SK-N-DZ (cell line): ENCODE measurements at places on chromosomes 3 and 15.

- no peak for DNase-seq
These were observed 222.4 kb downstream of the CACNA2D3 start for GRCh38 chr3:54344601-54345231.

DNA sequence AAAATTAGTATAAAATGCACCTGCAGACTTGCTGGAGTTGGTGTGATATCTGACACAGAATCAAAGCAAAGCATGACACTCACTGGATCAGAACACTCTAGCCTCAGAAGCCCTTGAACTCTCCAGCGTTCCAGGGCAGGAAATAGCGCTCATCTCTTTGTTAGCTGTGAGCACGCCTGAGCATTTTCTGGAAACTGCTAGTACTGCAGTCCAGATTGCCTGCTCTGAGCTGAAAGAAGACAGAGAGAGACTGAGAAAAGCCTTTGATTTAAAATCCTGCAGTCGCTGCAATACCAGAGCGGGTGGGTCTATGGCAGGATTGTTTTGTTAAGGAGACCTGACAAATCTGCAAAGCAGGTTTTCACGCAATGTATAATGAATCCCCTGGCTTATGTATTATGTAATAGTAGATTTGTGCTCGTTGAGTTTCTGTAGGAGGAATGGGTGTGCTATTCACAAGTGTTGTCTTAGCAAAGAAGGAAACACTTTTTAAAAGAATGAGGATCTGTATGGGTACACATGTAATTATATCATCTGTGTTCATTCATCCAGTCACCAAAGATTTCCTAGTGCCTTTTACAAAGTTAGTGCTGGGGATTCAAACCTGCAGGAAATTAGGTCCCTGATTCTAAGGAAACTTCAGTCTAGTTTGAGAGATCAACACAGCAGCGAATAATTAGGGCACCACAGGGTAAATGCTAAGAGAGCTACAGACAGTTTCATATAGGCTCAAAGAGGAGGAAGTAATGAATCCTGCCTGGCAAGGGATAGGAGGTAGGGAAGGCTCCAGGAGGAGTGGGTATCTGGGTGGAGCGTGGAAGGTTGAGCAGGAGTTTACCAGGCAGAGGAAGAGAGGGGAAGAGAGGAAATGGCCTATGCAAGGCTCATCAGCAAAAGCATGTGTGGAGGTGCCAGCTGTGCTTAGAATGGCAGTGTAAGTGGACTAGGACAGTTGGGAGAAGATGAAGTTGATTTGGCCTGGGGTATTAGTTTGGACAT, 26.1 kb upstream of the MGLL start:
- no peak for DNase-seq

GRCh38 chr3:124593442-124593829, 136.8 kb upstream of the UMPS start:
- DNase-seq, result no peak

- no peak for DNase-seq
These were observed 302.9 kb upstream of the RARB start for GRCh38 chr3:25125201-25125600.

DNA sequence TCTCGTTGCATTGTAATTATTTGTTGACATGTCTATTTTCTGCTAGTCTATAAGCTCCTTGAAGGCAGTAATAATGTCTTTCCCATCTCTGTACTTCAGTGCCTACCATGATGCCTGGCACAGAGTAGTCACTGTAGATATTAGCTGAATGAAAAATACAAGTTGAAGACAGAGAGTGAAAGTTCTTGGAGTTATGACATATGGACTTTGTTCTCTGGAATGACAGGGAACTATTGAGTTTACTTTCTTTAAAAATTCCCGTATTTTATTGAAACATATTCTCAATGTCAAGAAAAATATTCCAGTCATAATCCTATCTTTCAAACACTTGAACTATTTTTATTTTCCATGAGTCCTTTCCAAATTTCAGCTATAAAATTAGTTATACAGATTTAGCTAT, 3.0 kb downstream of the BLM start:
- DNase-seq, result no peak

GRCh38 chr3:161038725-161039124, 66.4 kb downstream of the B3GALNT1 start:
- no peak for DNase-seq

DNA sequence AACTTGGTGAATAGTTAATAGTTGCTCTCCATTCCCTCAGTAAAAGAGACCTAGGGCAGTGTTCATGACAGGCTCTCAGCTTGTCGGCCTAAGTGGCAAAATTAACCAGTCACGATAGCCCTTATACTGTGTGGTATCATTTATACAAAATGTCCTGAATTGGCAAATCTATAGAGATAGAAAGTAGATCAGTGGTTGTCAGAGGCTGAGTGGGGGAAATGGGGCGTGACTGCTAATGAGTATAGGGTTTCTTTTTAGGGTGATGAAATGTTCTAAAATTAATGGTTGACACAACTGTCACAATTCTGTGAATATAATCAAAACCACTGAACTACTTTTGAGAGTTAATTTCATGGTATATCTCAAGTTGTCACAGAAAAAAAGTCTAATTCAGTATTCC, 20.9 kb downstream of the ARIH1 start:
- DNase-seq, result no peak

GRCh38 chr15:92822216-92823144, 77.6 kb upstream of the CHD2 start:
- DNase-seq, result no peak

GRCh38 chr15:35058534-35059054, 26.5 kb downstream of the NANOGP8 start:
- DNase-seq, result no peak

DNA sequence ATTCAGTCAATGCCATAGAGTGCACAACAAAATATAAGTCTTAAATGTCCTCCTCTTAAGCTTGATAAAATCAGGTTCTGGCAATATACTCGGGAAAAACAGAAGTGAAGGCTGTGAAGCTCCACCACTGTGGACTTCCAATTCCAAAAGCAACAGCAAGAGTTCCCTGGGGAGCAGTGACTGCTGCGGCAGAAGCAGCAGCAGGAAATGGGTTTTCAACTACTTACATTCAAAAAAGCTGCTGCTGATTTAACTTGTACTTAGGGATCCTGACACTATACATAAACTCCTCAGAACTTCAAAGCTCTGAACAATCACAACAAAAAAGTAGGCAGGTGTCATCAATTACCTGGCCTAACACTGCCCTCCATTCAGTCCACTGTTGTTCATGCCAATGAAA, 4.7 kb downstream of the CEP152 start:
- peak; percentile 39 for DNase-seq

- no peak for DNase-seq
These were observed 195.1 kb downstream of the DTWD1 start for GRCh38 chr15:49815950-49816349.

- no peak for DNase-seq
These were observed 9.2 kb downstream of the ALPK3 start for GRCh38 chr15:84826369-84826823.

DNA sequence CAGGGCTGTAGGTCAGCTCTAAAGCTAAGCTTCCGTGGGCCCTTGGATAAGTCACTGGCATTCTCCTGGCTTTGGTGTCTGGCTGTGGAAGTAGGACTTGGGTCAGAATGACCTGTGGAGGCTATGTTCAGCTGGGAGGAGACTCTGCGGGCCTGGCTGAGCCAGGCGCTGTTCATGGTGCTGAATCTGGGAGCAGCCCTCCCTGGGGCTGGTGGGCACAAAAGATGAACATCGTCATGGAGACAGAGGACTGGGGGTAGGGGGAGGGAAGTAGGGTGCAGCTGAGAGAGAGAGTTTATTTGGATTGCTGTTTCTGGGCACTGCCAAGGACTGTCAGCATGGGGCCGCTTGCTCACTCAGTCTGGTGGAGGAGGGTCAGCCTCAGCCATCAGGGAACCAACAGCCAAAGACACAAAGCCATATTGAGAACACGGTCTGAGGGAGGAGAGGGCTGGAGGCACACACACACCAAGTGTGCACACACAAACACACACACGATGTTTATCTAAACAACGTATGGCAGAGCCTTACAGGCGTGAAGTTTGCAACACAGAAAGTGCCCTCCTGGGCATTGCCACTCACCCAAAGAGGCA, 120.7 kb upstream of the LINGO1 start:
- no peak for DNase-seq

DNA sequence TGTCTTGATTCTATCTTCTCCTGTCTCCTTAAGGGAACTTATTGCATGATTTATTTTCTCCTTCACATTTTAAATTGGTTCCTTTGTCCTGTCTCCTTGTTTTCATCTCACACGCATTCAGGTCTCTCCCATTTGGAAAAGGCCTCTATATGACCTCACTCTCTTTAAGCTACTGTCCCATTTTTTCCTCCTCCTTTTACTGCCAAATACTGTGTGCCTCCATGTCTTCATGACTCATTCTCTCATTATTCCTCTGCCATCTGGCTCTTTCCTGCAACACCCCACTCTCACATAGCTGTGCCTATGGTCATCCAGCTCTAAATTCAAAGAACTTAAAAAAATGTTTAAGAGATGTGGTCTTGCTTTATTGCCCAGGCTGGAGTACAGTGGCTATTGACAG, 48.0 kb downstream of the TYRO3 start:
- no peak for DNase-seq

- no peak for DNase-seq
These were observed 68.0 kb upstream of the XCR1 start for GRCh38 chr3:46095307-46095706.

- DNase-seq, result no peak
These were observed 28.5 kb downstream of the XYLB start for GRCh38 chr3:38375072-38375471.

DNA sequence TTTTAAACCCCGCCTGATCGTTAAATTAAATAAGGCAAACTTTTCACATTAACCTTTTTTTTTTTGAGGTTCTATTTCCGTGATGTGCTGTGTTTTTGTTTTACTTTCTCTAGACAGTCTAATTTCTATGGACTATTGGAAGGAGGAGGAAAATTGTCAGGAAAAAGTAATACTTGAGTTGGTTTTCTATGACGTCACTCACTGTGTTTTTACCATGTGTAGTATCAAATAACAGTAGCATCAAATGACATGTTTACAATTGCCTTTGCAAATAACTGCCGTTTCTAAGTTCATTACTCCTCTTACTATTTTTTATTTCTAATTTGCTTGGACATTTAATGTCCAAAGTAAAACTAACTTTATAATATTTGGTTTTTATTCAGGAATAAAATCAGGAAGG, 32.3 kb downstream of the MYO1E start:
- no peak for DNase-seq

DNA sequence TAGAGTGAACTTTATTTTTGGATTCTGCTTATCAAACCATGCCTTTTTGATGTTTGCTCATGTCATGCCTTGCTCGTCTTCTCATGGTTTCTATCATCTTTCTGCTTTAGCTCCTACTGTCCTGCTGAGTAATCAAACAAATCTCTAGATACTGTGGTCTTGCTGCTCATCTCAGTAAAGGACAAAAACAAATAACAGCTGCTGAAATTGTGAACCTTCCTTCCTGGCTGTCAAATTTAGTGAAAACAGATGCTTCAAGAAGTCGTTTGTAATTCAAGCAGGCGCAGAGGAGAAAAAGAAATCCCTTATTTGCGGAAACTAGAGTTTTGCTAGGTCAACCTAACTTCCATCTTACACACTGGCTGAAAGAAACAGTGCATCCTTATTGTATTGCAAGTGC, 616.1 kb upstream of the ALCAM start:
- DNase-seq, result no peak

DNA sequence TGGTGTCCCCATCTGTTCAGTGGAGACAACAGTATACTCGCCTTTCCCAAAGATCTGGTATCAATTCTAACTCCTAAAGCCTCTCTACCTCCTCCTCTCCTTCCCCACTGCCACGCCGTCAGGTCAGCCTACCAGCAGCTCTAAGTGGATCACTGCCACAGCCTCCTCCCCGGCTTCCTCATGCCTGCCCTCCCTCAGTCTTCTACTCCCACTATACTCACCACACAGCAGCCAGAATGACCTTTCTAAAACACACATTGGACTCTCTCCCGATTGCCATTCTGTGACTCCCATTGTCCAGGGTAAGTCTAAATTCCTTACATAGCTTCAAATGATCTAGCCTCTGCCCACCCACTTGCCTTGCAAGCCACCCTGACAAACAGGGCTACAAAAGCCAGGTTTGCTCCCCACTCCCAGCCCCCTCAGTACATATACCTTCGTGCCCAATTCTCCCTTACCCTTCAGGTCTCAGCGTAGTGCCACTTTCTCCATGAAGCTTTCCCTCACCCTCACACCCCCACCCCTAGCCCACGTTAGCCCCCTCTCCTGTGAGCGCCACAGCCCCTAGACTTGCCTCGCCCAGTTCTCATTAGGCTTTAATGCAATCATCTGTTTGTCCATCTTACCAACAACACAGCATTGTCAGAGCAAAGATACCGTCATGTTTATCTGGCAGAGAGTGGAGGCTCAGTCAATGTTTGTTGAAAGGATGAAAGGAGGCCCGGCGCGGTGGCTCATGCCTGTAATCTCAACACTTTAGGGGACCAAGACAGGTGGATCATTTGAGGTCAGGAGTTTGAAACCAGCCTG, 9.5 kb upstream of the SEMA7A start:
- no peak for DNase-seq
